ENCODE measurements at places on chromosomes 4 and X.

- no peak for DNase-seq
These were observed 87.5 kb upstream of the INTU start for GRCh38 chr4:127545271-127545670.

- DNase-seq: no peak
These were observed 86.7 kb downstream of the RFC1 start for GRCh38 chr4:39279416-39279815.

DNA sequence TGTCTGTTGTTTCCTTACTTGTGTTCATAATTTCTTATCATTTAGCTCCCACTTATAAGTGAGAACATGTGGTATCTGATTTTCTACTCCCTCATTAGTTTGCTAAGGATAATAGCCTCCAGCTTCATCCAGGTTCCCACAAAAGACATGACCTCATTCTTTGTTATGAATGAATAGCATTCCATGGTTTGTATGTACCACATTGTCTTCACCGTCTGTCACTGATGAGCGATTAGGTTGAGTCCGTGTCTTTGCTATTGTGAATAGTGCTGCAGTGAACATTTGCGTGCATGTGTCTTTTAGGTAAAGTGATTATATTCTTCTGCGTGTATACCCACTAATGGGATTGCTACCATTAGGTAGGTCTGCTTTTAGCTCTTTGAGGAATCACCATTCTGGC lies 624.3 kb upstream of the EPHA5 start:
- DNase-seq: no peak

DNA sequence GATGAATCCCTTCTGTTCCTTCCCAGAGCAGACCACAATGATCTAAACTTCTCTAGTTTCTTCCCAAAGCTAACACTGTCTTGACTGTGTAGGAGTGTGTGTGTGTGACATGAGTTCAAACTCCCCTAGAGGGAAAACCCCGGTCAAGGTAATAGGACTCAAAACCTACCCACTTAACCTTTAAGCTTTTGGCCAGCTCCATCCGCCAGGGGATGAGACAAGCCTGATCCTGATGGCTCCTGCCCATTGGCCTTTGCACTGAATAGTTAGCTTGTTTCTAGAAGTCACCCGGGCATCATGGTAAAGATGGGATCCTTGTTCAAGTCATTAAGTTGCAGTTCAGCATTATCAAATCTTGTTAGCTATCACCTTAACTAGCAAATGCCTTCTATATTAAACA lies 738.4 kb downstream of the RPA4 start:
- no peak for DNase-seq

DNA sequence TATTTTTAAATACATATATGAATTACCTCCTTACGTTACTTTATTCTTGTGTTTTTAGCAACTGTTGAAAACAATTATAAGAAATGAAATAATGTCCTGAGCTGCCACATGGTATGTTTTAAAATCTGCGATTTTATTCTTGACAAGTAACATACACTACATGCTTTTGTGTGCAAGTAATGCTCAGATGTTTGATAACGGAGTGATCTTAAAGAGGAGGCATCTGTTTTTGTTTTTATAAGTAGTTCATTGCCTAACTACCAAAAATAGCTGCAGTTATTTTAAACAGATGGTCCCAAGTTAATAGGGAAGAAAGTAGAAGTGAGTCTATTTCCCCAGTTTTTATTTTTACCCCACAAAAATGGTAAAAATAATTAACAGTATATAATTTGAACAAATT lies 55.2 kb downstream of the GAB1 start:
- no peak for DNase-seq

- no peak for DNase-seq
These were observed 43.6 kb downstream of the TLR10 start for GRCh38 chr4:38738940-38739803.
